T-helper 1 cell treated with Interleukin-12 subunit alpha and Interleukin-12 subunit beta and Interleukin-4 antibody, amounts not matched to agents 30 ng/mL and 1 ng/mL, for 36 hours (primary cell): ENCODE measurements at places on chromosomes 7 and 10. TPM values are rescaled to one million over a fixed set of nuclear protein-coding genes. Genes with fewer than 3 reads are reported as not detected.

The TLX1 gene
- total RNA-seq = not detected in 2 replicates

The PGAM1 gene
- total RNA-seq = 446 and 454 TPM in 2 replicates

The CDH23 gene
- total RNA-seq = 1.3 TPM in 2 replicates

The PRKAR2B gene
- total RNA-seq = 0.63 and 1.1 TPM in 2 replicates

The HDAC9 gene
- total RNA-seq = 0.68 and 0.71 TPM in 2 replicates

The TMEM229A gene
- not detected in 2 replicates for total RNA-seq

The HOXA9 gene
- not detected in 2 replicates for total RNA-seq

The BAMBI gene
- total RNA-seq = not detected in 2 replicates

The SUN3 gene
- total RNA-seq = not detected in 2 replicates

The PFKFB3 gene
- total RNA-seq = 81.8 and 84.7 TPM in 2 replicates

The BRAF gene
- 26.7 and 31.3 TPM in 2 replicates for total RNA-seq

The GDF2 gene
- total RNA-seq = not detected in 2 replicates

The IFIT2 gene
- total RNA-seq = 2.4 and 2.5 TPM in 2 replicates
